ENCODE measurements at places on chromosomes 16 and 17. TPM values are rescaled to one million over a fixed set of nuclear protein-coding genes. Genes with fewer than 3 reads are reported as not detected.

Gene ELMO3
- total RNA-seq = 24.1 TPM

Gene SYT17
- 3.9 TPM for total RNA-seq

Gene NUP88
- 35.9 TPM for total RNA-seq

Gene RPGRIP1L
- 2.9 TPM for total RNA-seq

Gene AARS1
- 72.8 TPM for total RNA-seq

DNA sequence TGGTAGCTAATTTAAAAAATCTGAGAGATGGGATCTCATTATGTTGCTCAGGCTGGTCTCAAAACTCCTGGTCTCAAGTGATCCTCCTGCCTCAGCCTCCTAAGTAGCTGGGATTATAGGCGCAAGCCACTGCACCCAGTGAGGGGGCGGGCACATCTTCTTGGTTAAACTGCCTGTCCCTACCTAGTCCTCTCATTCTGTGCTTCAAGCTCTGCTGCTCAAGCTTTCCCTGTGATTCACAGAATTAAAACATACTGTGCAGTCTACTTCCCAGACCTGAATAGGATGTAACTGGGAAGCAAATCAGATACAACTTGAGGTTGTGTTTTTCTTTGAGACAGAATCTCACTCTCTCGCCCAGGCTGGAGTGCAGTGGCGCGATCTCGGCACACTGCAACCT is 2.3 kb downstream of the MRPL38 start:
- DNase-seq = no peak
- peaks cover 20% of the 10 kb centered on the region for H3K4me1 ChIP-seq
- no peak overlapping the region for H3K4me3 ChIP-seq
- H3K36me3 ChIP-seq = peaks cover 18% of the 10 kb centered on the region
- no peaks in the 10 kb centered on the region for H3K27me3 ChIP-seq

DNA sequence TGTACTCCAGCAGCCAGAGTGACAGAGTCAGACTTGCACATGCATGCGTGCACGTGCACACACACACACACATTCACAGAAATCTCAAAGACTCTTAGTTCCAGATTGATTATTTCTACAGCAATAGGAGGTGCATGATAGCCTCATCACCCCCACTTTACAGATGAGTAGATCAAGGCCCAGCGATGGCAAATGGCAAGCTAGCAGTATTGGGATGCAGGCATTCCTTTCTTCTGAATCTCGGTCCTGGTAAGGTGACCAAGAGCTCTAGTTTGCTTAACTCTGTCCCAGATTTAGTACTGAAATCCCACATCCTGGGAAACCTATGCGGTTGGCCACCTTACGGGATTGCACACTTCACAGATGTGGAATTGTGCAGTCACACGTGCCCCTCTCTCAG is 38.6 kb downstream of the ITGAM start:
- no peaks in the 10 kb centered on the region for H3K27me3 ChIP-seq
- no peaks in the 10 kb centered on the region for H3K36me3 ChIP-seq
- no peaks in the 10 kb centered on the region for H3K4me1 ChIP-seq
- no peak overlapping the region for H3K27ac ChIP-seq
- H3K4me3 ChIP-seq = no peak overlapping the region

GRCh38 chr17:77668518-77668917 is 290.0 kb upstream of the TNRC6C start:
- H3K27ac ChIP-seq = no peak overlapping the region
- no peaks in the 10 kb centered on the region for H3K36me3 ChIP-seq
- H3K4me1 ChIP-seq = no peaks in the 10 kb centered on the region
- DNase-seq = no peak
- H3K4me3 ChIP-seq = no peak overlapping the region

DNA sequence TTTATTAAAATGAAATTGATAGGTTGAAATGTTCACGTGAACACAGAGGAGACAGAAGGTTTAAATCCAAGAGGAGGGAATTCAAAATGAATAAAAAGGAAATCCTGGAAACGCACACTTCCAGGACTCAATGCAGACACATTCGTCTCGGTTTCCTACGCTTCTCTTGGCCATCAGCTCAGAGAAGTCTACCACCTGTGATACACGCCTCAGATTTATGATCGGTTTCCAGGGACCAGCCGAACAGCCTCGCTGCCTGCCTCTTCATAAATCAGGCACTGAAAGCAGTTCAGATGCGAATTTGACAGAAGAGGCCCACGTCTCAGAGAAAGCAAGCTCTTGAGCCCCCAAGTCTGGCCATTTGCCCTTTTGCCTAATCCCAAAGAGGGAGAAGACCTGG is 125.5 kb upstream of the IRX3 start:
- H3K27ac ChIP-seq = no peak overlapping the region
- peaks cover 6% of the 10 kb centered on the region for H3K4me1 ChIP-seq
- H3K27me3 ChIP-seq = no peaks in the 10 kb centered on the region

DNA sequence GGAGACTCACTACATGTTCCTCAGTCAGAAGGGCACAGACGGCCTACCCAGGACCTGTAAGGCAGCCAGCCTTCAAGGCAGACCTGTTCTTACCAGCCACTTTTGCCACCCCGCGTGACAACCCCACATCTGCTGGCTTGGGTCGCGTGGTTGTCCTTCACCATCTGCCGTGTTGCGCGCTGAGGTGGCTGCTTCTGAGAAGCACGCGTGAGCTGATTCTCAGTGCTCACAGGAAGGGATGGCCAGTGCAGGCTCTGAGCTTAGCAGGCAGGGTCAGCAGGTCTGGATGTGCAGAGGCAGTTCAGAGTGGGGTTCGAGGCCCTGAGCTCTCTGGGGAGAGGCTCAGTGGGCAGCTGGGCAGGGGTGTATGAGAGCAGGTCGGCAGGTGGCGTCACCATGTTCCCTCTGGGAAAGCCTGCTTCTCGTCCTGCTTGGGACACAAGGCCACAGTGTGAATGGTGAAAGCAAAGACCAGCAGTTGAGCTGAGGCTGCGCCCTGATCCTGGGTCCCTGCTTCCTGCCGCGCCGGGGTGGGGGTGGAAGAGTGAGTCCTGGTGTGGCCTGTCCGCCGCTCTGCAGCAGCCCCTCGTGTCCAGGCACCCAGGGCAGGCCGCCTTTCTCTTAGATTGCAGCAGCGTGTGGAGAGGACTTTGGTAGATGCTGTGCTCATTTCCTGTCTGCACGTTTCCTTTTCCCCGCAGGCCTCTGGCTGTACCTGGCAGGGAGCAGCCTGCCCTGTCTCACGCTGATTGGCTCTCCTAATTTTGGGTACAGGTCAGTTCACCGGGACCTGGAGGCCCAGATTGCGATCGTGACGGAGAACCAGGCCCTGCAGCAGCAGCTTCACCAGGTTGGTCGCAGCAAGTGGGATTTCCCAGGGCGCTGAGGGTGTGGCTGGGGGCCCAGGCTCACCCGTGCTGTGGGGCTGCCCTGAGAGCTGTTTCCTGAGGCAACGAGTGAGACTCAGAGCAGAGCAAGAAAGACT is 36.0 kb downstream of the PGS1 start:
- no peaks in the 10 kb centered on the region for H3K36me3 ChIP-seq
- no peak overlapping the region for H3K27ac ChIP-seq
- no peak overlapping the region for H3K4me3 ChIP-seq
- no peak for DNase-seq
- H3K4me1 ChIP-seq = peaks cover 7% of the 10 kb centered on the region

- no peak overlapping the region for H3K4me3 ChIP-seq
- H3K36me3 ChIP-seq = no peaks in the 10 kb centered on the region
- H3K27me3 ChIP-seq = no peaks in the 10 kb centered on the region
Observed at GRCh38 chr16:88370365-88370764, 12.4 kb upstream of the ZNF469 start.

- H3K27ac ChIP-seq = no peak overlapping the region
- H3K4me1 ChIP-seq = no peaks in the 10 kb centered on the region
- no peak overlapping the region for H3K4me3 ChIP-seq
- H3K27me3 ChIP-seq = peaks cover 7% of the 10 kb centered on the region
Observed at GRCh38 chr17:13590441-13590840, 11.3 kb downstream of the HS3ST3A1 start.
